ENCODE measurements at places on chromosomes 1 and 21.
A peak's percentile ranks its signal among the peaks of the same experiment; 100 is the strongest.

- no peak for DNase-seq
These were observed 88.8 kb downstream of the MRPL39 start for GRCh38 chr21:25518491-25518911.

GRCh38 chr1:231200388-231201031 is 38.7 kb downstream of the TRIM67 start:
- DNase-seq, result no peak

GRCh38 chr21:46151989-46152926 is 3.1 kb downstream of the FTCD start:
- DNase-seq, result no peak

- DNase-seq, result no peak
These were observed 83.4 kb downstream of the FOXD2 start for GRCh38 chr1:47521034-47521881.

- DNase-seq, result no peak
These were observed 84.7 kb upstream of the LYPLAL1 start for GRCh38 chr1:219088778-219089557.

- no peak for DNase-seq
These were observed 116.4 kb downstream of the TBX19 start for GRCh38 chr1:168396940-168397684.

- peak; percentile 56 for DNase-seq
These were observed at the start of gene ITPKB for GRCh38 chr1:226738995-226739695. TSS of gene ITPKB (minus strand) at chr1:226739282. CDS start at chr1:226737458, 1,824 bp downstream.

DNA sequence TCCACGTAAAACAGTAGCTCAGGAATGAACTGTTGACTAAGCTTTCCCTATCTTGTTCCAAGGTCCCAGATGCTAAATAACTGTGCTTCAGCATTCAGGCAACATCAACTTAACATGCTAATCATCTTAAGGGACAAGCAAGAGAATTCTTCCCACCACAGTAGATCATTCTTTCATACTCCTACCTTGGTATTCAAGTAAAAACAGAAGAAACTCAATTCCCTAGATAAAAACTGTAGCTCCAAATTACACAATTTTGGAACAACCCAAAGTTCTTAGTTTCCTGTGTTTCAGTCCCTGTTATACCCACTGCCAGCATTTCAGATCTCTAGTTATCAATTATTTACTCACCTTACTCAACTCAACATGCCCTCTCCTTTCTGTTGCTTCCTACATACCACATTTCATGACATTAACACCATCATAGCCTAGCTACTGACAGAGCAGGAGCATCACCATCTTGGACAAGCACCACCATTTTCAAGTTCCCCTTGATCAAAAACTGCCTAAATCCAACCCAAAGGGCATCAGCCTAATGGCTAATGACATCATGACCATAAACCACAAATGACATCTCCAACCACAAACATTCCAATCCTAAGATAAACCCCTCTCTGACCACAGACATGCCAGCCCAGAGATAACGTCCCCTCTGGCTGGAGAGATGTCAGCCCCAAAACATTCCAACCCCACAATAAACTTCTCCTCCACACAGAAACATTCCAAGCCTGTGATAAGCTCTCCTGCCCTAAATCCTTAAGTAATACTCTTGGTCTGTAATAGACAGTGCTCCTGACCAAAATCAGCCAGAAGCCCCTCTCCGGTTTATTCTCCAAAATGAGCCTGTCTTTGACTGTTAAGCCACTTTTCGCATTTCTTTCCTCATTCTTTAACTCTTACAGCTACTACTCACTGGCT is 191.2 kb downstream of the RERE start:
- no peak for DNase-seq

DNA sequence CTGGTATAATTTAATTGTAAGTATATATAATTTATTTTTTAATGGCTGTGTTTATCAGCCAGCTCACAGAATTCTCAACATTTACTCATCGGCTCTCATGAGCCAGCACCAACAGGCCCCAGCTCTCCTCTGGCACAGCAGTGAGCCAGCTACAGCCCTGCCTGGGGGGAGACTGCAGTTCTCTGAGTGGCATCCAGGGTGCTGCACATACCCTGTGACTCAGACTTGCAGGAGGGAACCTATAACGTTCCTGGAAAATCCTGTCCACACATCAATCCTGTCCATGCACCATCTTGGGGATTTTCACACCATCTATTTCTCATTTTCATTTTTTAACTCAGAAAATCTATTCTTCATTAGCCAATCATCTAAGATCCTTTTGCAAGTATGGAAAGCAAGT is 36.5 kb downstream of the FHAD1 start:
- DNase-seq, result no peak

- DNase-seq, result no peak
These were observed 351.1 kb upstream of the PLXNA2 start for GRCh38 chr1:208595236-208595635.

- DNase-seq, result no peak
These were observed 498.7 kb upstream of the NFIA start for GRCh38 chr1:60583696-60584095.

Measured in stimulated activated CD4-positive, alpha-beta T cell treated with anti-CD3 and anti-CD28 coated beads, TNF-alpha, amount 100 ng/mL, for 4 hours (primary cell).